Fibroblast of lung (primary cell): ENCODE measurements at places on chromosomes 3 and 15. TPM values are rescaled to one million over a fixed set of nuclear protein-coding genes. Genes with fewer than 3 reads are reported as not detected.

DNA sequence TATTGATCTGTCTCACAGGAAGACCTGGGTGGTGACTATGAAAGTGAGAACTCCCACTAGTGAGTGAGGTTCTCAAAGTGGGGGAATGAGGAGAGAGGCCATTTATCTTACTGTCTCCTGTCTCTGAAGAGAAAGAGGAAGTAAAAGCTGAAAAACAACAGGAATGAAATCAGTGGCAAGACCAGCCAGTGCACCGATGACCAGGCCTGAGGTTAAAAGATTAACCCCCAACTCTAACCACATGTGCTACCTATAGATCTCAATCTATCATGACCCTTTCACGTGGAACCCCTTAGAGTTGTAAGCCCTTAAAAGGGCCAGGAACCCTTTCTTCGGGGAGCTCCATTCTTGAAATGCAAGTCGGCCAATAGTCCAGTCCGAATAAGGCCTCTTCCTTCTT, 239.3 kb upstream of the CNTN6 start:
- no peak for DNase-seq

DNA sequence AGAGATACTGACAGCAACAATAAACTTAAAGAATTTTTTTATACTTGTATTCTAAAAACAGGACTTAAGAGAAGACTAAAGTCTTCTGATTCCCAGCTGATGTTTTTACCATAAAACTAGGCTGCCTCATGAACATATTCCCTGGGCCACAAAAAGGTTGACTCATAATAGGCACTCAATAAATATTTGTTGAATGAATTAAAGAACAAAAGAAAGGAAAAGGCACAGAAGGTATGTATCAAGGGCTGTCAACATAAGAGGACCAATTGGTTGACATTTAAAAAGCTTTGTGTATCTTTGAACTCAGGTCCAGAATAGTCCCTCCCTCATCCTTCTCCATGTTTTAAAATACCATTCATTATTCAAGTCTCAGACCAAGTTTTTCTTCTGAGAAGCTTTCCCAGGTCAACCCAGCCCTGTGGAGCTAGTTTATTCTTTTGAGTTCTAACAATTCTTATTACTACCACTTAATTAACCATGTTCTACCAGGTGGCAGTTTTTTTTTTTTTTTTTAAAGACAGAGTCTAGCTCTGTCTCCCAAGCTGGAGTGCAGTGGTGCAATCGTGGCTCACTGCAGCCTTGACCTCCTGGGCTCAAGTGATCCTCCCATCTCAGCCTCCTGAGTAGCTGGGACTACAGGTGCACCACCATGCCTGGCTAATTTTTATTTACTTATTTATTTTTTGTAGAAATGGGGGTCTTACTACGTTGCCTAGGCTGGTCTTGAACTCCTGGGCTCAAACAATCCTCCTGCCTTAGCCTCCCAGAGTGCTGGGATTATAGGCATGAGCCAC, 17.5 kb upstream of the ARHGEF3 start:
- peak; percentile 31 for DNase-seq

DNA sequence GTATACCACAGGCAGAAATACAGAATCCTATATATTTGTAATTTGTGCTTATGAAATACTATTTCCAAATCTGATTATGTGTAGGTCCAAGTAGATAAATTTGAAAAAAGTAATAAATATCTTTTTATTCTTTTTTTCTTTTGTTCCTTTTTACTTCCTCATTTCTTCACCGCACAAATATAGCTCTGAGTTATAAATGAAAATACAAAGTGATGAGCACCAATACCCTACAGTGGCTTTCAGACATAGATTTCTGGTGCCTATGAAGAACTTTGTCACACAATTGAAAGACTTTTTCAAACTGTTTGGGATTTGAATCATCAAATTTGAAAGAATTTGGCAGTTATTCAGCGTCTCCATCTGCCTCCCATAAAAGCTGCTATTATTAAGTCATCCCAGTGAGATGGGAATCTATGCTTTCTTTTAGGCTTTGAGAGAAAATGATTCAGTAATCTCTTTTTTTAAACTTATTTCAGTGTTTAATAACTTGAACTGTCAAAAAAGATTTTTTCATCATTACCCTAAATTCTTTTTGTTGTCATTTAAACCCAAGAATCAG, 363.6 kb upstream of the GOLIM4 start:
- DNase-seq: peak; percentile 69

GRCh38 chr3:21893242-21893641, 142.2 kb upstream of the ZNF385D start:
- peak; percentile 68 for DNase-seq

DNA sequence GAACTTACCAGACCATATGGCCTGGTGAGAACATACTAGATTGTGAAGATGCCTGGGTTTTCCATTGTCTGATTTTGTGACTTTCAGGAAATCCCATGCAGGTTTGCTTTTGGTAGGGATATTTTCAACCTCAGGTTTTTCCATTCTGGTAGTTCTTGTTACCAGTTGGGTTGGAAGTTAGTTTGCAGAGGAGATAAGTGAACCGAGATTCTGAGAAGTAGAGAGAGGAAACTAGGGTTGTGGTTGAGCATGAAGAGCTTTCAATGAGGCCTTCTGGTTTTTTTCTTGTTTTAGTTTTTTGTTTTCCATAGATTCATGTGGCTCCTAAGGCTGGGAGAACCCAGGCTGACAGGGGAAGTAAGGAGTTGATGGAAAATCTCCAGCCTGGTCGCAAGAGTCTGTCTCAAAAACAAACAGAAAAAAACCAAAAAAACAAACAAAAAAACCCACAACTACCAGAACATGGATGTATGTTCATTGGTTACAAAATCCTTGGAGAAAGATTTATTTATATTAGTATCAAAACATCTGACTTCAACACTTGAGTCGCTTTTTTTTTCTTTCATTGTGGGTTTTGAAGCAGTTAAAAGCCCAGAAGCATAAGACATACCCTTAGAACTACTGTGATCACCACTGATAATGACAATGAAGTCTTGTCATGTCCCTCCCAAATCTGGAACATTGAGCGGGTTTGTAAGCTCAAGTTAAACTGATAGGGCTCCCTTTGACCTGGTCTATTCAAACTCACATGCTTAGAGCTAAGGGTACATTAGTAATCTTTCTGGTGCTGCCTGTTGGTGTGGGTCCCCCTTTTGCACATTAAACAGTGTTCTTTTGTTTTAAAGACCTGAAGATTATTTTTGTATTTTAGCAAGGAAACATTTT, 3.2 kb downstream of the GPR171 start:
- DNase-seq: peak; percentile 50

- no peak for DNase-seq
Measured at GRCh38 chr3:10645800-10646199, 140.4 kb upstream of the ATP2B2 start.

DNA sequence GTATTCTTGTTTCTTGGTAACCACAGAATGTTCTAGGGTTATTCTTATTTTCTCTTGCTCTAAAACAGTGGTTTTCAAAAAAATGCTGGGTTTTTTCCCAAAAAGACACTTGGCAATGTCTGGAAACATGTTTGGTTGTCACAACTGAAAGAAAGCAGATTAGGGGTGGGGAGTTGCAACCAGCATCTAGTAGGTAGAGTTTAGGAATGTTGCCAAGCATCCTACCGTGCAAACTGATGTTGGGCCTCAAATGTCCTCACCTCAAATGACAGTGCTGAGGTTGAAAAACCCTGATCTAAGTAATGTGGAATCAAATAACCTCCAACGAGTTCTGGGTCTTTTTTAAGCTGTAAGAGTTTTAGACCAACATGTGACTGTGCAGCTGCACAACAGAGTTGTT, 270.5 kb upstream of the STT3B start:
- no peak for DNase-seq

GRCh38 chr3:120353463-120353862, 4.3 kb upstream of the LRRC58 start:
- DNase-seq: no peak

- DNase-seq: peak; percentile 18
Measured at GRCh38 chr15:72141171-72142084, 23.2 kb downstream of the SENP8 start.

GRCh38 chr15:29400701-29401100, 131.1 kb upstream of the NSMCE3 start:
- no peak for DNase-seq

GRCh38 chr3:152728231-152728980, 106.5 kb upstream of the P2RY1 start:
- DNase-seq: no peak

DNA sequence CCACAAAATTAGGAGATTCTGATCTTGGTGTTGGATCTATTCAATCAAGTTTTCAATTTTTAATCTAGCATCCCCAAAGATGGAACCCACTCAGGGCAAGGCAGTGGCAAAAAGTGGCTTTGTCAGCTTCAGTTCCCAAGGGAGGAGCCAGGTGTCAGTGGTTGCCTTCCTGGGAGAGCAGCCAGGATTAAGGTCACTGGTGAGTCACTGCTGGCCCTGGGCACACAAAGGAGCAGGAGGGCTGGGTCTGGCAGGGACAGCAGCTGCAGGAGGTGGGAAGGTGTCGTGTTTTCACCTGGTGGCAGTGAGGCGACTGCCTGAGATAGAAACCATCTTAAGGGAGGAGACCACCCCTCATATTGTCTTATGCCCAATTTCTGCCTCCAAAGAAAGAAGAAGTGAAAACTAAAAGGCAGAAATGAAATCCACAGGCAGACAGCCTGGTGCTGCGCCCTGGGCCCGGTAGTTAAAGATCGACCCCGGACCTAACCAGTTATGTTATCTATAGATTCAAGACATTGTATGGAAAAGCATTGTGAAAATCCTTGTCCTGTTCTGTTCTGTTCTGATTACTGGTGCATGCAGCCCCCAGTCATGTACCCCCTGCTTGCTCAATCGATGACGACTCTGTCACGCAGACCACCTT, 5.9 kb upstream of the KLHL25 start:
- DNase-seq: peak; percentile 47

GRCh38 chr15:36682101-36682500, 102.7 kb downstream of the CDIN1 start:
- peak; percentile 7 for DNase-seq

- no peak for DNase-seq
Measured at GRCh38 chr3:112078125-112079083, 7.8 kb upstream of the C3orf52 start.

GRCh38 chr3:23325466-23326065, 122.4 kb downstream of the UBE2E2 start:
- DNase-seq: peak; percentile 25

DNA sequence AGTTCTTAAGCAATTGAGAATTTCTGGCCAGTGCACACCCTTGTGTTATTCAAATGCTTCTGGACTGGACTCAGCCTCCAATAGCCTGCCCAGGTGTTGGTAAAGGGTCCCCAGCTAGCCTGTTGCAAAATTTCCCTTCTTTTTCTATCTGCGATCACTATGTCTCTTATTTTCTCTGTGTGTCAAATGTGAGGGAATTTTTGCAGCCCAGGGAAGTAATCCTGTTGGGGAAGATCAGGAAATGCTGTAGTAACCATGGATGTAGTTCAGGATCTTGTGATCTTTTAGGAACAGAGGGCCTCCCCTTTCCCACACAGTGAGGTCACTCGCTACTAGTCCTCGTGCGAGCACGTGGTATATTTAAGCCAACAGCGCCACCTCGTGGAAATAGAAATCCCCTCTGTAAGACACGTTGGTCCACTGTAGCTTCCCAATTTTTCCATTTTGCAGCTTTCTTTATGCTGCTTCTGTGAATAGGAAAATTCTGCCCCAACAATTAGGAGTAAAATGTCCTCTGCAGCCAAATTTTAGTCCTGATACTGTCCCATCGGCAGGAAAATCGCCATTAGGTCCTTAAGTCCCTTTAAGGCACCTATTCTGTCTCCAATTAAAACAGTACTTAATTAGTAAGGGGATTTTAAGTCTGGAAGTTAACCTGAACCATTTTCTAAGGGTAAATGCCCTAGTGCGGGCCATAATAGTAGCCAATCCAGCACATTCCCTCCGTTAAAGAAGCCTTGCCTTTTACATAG, 4.0 kb upstream of the SMCO1 start:
- DNase-seq: peak; percentile 79

DNA sequence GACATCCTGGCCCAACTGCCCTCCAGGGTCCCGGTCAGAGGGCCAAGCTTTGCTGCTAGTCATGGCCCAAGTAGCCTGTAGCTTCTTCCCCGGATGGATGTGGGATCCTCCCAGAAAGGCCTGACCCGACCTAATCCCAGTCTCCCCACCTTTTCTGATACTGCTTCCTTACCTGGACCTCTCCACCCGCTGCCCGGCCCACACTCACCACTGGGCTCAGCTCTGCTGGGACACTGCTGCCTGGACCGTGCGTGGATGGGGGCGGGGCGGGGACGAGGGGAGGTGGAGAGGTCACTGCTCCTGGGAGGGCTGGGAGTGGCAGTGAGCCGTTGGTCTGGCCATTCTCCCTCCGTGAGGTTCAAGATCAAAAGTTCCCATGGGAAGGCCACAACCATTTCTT, 40.3 kb upstream of the FURIN start:
- no peak for DNase-seq

- DNase-seq: no peak
Measured at GRCh38 chr15:38017721-38018120, 83.3 kb downstream of the TMCO5A start.

DNA sequence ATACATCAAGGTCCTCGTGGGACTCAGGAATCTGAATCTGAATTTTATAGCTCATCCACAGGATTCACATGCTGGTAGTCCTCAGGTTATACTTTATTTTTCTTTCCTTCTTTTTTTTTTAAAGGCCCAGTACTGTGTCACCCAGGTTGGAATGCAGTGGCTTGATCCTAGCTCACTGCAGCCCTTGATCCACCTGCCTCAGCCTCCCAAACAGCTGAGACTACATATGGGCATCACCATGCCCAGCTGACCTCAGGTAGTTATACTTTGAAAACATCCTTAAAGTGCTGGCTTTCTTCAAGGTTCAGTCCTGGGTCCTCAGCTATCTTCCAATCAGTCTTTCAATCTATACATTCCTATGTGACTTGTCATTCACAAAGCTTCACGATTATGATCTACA, 38.2 kb downstream of the SNX4 start:
- DNase-seq: no peak

- no peak for DNase-seq
Measured at GRCh38 chr3:30943206-30943605, 48.7 kb upstream of the GADL1 start.

- peak; percentile 54 for DNase-seq
Measured at GRCh38 chr3:23324745-23325144, 121.6 kb downstream of the UBE2E2 start.

DNA sequence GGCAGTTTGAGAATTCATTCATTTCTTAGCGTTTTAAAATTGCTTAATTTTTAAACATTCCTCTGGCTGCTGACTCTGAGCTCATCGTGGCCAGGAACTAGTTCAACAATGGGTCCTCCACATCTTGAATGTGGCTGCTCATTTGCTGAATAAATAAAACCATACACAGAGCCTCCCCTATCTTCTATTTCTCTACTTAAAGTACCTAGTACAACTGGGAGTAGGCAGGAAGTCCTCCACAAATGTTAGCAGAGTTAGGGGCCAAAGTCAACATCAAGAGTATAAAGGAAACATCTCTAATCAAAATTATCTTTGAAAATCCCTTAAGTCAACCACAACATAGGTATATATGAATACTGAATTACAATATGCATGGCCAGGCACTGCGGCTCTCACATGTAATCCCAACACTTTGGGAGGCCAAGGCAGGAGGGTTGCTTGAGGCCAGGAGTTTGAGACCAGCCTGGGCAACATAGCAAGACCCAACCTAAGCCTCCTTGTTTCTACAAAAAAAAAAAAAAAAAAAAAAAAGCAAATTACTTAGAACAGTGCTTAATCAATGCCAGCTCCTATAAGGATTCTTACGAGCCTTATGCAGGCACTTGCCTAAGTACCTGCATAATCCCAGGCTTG, 57.5 kb upstream of the LMOD3 start:
- DNase-seq: no peak

FSTL1 gene
- polyA plus RNA-seq: 583 and 1,500 TPM in 2 replicates

SLC15A2 gene
- polyA plus RNA-seq: 0.29 and 0.31 TPM in 2 replicates

IL17RC gene
- 14.5 and 17.1 TPM in 2 replicates for polyA plus RNA-seq

CCDC54 gene
- not detected in 2 replicates for polyA plus RNA-seq

COLQ gene
- polyA plus RNA-seq: 0.17 and 0.34 TPM in 2 replicates

CCR9 gene
- not detected in 2 replicates for polyA plus RNA-seq

PTPN23 gene
- polyA plus RNA-seq: 1.5 and 2.7 TPM in 2 replicates
